Stimulated activated CD8-positive, alpha-beta memory T cell treated with anti-CD3 and anti-CD28 coated beads, Interleukin-4, amount 100 ng/mL, for 24 hours (primary cell): ENCODE measurements at places on chromosomes 11 and 22.

GRCh38 chr11:112977755-112978154 lies 16.5 kb downstream of the NCAM1 start:
- no peak for DNase-seq

DNA sequence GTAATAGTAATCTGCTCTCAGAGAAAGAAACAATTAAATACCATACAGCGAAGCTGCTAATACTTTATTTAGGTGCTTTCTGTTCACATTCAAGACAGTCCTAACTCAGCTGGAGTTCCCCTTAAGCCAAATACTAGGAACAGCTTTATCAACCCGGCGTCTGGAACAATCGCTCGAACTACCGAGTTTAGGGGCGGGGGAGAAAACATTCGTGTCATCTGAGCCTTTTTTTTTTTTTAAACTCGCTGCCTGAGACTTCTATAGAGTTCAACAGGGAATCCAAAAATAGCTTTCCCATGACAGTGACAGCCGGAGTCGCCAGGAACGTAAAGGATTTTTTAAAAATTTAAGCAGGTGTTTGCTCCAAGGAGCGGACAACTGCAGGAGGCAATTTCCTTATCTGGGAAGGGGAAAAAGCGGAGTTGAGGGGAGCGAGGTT lies 852 bp downstream of the TRAF6 start:
- no peak for DNase-seq

DNA sequence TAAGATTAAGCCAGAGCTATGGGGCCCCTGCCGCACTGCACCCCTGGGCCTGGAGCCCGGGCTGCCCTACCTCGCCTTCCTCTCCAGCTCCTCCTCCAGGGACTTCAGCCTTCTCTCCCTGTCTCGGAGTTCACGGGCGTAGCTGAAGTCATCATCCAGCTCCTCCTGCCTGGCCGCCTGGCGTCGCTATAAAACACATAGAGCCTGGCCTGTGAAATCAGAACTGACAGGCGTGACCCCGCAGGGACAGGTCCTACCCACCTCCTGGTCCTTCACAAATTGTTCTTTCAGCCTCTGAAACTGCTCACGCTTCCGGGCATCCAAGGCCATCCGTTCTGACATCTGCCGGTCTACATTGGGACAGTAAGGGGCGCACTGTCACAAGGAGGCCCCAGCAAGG lies 20.8 kb downstream of the TUBGCP6 start:
- DNase-seq, result no peak

- peak; percentile 88 for DNase-seq
Observed at GRCh38 chr22:19178657-19179496, at the start of gene SLC25A1. Gene SLC25A1 (minus strand): TSS chr22:19178736. CDS start chr22:19178673, 63 bp downstream.

- no peak for DNase-seq
Observed at GRCh38 chr22:32515084-32515483, 40.5 kb downstream of the FBXO7 start.

DNA sequence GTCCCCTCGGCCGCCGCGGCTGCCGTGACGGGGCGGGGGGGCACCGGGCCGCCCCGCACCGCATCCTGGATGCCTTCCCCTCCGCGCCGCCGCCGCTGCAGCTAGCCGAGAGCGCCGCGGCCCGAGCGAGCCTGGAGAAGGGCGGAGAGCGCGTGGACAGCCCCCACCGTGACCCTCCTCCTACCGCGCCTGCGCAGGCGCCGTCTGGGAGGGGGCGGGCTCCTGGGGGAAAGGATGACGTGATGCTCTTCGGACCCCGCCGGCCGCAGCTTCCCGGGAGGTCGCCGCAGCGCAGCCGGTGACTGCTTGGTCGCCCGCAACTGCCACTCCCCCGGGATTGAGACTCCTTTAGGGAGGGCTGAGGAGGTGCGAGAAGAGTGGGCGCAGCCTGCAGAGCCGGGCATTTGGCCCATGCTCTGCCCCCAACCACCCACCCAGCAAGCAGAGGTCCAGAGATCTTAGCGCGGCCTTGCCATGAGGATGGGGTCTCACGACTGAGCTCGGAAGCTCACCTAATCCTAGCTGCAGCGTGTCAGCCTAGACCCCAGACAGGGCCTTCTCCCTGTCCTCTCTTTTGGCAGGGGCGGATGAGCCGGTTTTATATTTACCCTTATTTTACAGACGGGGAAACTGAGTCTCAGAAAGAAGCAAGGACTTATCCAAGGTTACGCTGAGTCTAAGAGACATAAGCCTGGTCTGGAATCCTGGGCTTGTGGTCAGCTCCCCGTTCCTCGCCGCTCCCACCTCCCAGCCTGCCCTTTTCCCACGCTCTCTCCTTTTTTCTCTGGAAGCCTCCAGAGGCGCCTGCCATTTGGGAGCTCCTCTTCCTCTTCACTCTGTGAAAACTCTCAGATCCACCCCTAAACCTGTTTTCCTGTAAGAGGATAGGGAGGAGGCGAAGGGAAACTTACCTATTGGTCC lies at the start of gene DENND5A:
Gene DENND5A, minus strand, starts transcription at position 140 of the 921 bp plus-strand sequence. CDS start 281 bp downstream, outside the sequence.
- peak; percentile 47 for DNase-seq

- DNase-seq, result no peak
Observed at GRCh38 chr11:16984229-16984628, 30.0 kb downstream of the PLEKHA7 start.

GRCh38 chr11:21262992-21263391 lies 593.6 kb downstream of the NELL1 start:
- no peak for DNase-seq

DNA sequence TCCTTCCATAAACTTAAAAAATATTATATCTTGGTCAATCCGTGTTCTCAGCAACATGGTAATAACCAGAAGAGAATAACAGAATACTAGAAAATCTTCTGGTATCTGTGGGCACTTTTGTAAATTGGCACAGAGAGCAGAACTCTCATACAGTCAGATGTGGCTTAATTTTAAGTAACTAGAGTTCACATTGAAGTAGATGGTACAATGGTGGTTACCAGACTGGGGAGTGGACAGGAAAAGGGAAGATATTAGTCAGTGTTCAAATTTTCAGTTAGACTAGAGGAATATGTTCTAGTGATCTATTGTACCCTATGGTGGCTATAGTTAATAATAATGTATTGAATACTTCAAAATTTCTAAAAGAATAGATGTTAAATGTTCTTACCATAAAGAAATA lies 6.9 kb downstream of the OR52H1 start:
- DNase-seq, result no peak

DNA sequence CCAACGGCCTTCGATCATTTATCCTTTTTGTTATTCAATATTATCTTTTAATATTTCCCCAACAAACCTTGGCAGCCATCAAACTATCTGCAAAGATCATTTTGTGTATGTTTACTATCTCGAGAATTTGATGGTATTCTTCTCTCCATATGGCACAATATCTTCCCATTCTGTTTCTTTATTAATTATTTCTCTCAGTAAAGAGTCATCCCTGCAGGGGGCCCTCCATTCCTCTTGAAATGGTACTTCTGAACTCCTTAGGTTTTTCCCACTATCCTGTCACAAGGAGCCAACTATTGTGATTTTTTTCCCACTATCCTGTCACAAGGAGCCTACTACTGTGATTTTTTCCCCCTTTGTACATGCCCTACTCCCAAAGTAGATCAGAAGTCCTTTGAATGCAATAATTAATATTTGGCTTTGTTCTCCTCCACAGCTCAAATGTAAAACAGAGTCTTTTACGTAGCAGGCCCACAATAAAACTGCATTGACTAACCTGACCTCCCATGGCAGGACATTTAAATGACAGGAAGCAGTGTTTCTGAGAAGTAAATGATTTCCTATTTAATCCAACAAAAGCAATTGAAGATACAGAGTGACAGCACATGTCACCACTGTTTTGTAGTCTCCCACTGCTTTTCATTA lies 43.3 kb downstream of the PDGFD start:
- DNase-seq, result no peak

- DNase-seq, result no peak
Observed at GRCh38 chr11:10943968-10944367, 86.1 kb upstream of the ZBED5 start.

GRCh38 chr11:13440100-13440855 lies 22.7 kb downstream of the BTBD10 start:
- no peak for DNase-seq

GRCh38 chr22:28620244-28620922 lies 59.3 kb downstream of the TTC28 start:
- DNase-seq, result no peak

DNA sequence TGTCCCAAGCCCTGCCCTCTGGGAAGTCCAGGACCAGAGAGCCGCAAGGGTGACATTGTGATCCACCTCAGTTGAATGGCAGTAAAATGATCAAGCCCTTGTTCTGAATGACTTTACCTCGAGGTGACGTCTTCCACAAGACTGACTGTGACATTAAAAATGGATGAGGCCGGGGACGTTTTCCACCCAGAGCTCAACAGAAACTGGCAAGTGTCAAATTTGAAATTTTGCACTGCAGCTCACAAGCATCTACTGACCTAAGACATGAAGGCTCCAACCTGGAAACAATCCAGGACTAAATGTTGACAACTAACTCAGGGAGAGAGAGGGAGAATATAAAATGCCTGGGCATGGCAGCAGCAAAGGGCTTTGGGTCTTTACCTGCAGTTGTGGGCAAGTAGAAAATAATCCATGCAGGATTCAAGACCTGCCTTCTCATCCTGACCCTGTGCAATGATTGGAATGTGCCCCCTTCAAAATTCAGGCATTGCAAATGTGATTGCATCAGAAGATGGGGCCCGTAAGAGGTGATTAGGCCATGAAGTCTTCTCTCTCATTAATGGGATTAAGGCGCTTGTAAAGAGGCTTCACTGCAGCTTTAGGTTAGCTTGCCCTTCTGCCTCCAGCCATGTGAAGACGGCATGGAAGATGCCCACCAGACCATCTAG lies 33.6 kb upstream of the CLMP start:
- DNase-seq, result no peak

GRCh38 chr11:47183969-47184368 lies 2.3 kb downstream of the PACSIN3 start:
- no peak for DNase-seq

- no peak for DNase-seq
Observed at GRCh38 chr11:20474176-20474881, 86.8 kb downstream of the PRMT3 start.
